Neural crest cell (in vitro differentiated cells): ENCODE measurements at places on chromosomes 2 and 18. TPM values are rescaled to one million over a fixed set of nuclear protein-coding genes. Genes with fewer than 3 reads are reported as not detected.
A peak's percentile ranks its signal among the peaks of the same experiment; 100 is the strongest.

- no peak overlapping the region for H3K4me3 ChIP-seq
- H3K27ac ChIP-seq: no peak overlapping the region
- DNase-seq: no peak
- H3K27me3 ChIP-seq: no peaks in the 10 kb centered on the region
- H3K36me3 ChIP-seq: no peaks in the 10 kb centered on the region
- no peaks in the 10 kb centered on the region for H3K4me1 ChIP-seq
Measured at GRCh38 chr2:18721038-18721922, 131.9 kb upstream of the NT5C1B start.

DNA sequence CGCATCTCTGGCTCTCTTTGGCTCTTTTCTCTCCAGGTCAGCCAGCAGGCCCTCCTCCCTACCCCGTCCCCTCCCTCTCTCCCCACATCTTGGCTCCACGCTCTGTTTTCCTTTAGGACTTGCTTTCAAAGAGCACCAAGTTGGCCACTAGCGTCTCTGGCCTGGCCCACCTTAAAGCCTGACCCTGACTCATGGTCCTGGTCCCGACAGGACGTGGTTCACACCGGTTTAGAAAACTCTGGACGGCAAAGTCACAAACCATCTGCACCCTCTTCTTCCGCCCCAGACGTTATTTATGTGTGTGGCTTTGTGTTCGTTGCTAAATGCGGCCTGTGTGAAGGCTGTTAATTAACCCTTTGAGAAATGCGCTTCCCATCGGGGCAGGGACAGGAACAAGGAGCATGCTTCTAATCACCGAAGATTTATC, 169.0 kb upstream of the HAAO start:
- DNase-seq: peak; percentile 23
- H3K27me3 ChIP-seq: no peaks in the 10 kb centered on the region
- peak overlapping the region; percentile 32 for H3K4me3 ChIP-seq
- H3K4me1 ChIP-seq: peaks cover 52% of the 10 kb centered on the region
- H3K27ac ChIP-seq: peak overlapping the region; percentile 92

Gene SERPINB12
- total RNA-seq: not detected in 2 replicates

DNA sequence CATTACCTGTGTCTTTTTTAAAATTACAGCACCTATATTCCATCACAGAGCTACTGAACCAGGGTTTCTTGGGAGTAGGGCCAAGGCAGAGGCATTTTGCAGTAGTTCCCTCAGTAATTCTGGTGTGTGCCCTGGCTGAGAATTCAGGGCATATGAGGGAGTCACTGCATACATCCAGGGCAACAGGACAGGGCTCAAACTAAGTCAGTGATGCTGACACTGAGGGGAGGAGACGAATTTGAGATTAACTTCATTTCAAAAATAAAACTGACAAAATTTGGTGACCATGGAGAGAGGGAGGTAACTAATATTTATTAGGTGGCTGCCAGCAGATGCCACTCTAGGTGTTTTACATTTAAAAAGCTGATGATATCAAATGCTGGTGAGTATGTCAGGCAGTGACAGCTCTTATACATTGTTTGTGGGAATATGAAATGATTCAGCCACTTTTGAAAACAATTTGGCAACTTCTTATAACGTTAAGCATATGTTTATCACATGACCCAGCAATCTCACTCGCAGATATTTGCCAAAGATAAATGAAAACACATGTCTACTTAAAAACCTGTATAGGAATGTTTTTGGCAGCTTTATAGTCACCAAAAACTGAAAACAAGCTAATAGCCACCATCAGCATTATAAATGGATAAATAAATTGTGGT, 20.3 kb downstream of the STRADB start:
- H3K4me1 ChIP-seq: peaks cover 8% of the 10 kb centered on the region
- H3K27me3 ChIP-seq: no peaks in the 10 kb centered on the region
- peak overlapping the region; percentile 5 for H3K27ac ChIP-seq
- no peak for DNase-seq
- no peak overlapping the region for H3K4me3 ChIP-seq
- peaks cover 16% of the 10 kb centered on the region for H3K36me3 ChIP-seq

- no peak overlapping the region for H3K27ac ChIP-seq
- H3K27me3 ChIP-seq: no peaks in the 10 kb centered on the region
- H3K4me1 ChIP-seq: peaks cover 11% of the 10 kb centered on the region
- H3K36me3 ChIP-seq: no peaks in the 10 kb centered on the region
- DNase-seq: no peak
Measured at GRCh38 chr2:197181491-197181890, 129.1 kb downstream of the ANKRD44 start.

Gene CFAP221
- 2.0 and 3.0 TPM in 2 replicates for total RNA-seq

Gene FAM228B
- 21.0 and 21.3 TPM in 2 replicates for total RNA-seq

- no peak overlapping the region for H3K27ac ChIP-seq
- no peaks in the 10 kb centered on the region for H3K27me3 ChIP-seq
- H3K36me3 ChIP-seq: peaks cover 31% of the 10 kb centered on the region
- no peaks in the 10 kb centered on the region for H3K4me1 ChIP-seq
Measured at GRCh38 chr2:73575261-73575660, 67.0 kb downstream of the NAT8 start.

- DNase-seq: no peak
- no peaks in the 10 kb centered on the region for H3K27me3 ChIP-seq
- H3K4me3 ChIP-seq: no peak overlapping the region
- H3K4me1 ChIP-seq: peaks cover 5% of the 10 kb centered on the region
- H3K36me3 ChIP-seq: peaks cover 2% of the 10 kb centered on the region
Measured at GRCh38 chr2:45331410-45331786, 279.7 kb downstream of the SRBD1 start.

Gene APCDD1
- total RNA-seq: 49.8 and 51.9 TPM in 2 replicates

Gene LINC00305
- total RNA-seq: not detected in 2 replicates

Gene HJURP
- 62.3 and 63.6 TPM in 2 replicates for total RNA-seq

DNA sequence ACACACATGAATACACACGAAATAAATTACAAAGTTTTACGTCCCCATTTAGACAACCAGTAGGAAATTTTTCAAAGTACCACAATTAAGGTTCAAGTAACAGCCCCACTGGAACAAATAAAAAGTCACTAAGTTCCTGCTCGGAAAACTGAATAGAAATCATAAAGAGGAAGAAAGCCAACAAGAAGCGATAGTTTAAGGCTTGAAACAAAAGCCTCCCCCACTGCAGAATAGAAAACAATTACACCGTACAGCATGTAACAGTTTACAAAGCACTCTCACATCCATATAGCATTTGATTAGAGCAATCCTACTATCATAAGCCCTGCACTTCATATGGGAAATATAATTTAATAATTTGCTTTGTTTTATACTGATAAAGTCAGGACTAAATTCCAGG, 15.5 kb downstream of the KLF7 start:
- no peak overlapping the region for H3K27ac ChIP-seq
- no peak for DNase-seq
- H3K4me3 ChIP-seq: no peak overlapping the region

- H3K36me3 ChIP-seq: no peaks in the 10 kb centered on the region
- no peak for DNase-seq
- H3K4me1 ChIP-seq: no peaks in the 10 kb centered on the region
- H3K27ac ChIP-seq: no peak overlapping the region
- no peak overlapping the region for H3K4me3 ChIP-seq
- peaks cover 7% of the 10 kb centered on the region for H3K27me3 ChIP-seq
Measured at GRCh38 chr2:198135481-198135934, 331.1 kb downstream of the PLCL1 start.

Gene CFC1
- total RNA-seq: not detected in 2 replicates

- no peak overlapping the region for H3K4me3 ChIP-seq
- DNase-seq: no peak
- no peaks in the 10 kb centered on the region for H3K4me1 ChIP-seq
- no peaks in the 10 kb centered on the region for H3K36me3 ChIP-seq
- H3K27me3 ChIP-seq: no peaks in the 10 kb centered on the region
- no peak overlapping the region for H3K27ac ChIP-seq
Measured at GRCh38 chr2:224202281-224202865, 163.3 kb upstream of the SERPINE2 start.

GRCh38 chr2:14401873-14402272, 230.6 kb upstream of the LRATD1 start:
- no peak overlapping the region for H3K27ac ChIP-seq
- no peaks in the 10 kb centered on the region for H3K4me1 ChIP-seq
- H3K27me3 ChIP-seq: no peaks in the 10 kb centered on the region
- no peak overlapping the region for H3K4me3 ChIP-seq

GRCh38 chr18:77131652-77132368, 773 bp downstream of the MBP start:
- H3K36me3 ChIP-seq: no peaks in the 10 kb centered on the region
- peaks cover 17% of the 10 kb centered on the region for H3K4me1 ChIP-seq
- H3K27ac ChIP-seq: no peak overlapping the region
- DNase-seq: peak; percentile 11

- H3K4me3 ChIP-seq: no peak overlapping the region
- no peaks in the 10 kb centered on the region for H3K27me3 ChIP-seq
- no peak for DNase-seq
- H3K4me1 ChIP-seq: peaks cover 10% of the 10 kb centered on the region
- peaks cover 2% of the 10 kb centered on the region for H3K36me3 ChIP-seq
Measured at GRCh38 chr2:9057939-9058761, 54.7 kb upstream of the MBOAT2 start.

GRCh38 chr18:35592298-35592697, 10.8 kb downstream of the GALNT1 start:
- no peak overlapping the region for H3K4me3 ChIP-seq
- no peak overlapping the region for H3K27ac ChIP-seq
- peaks cover 24% of the 10 kb centered on the region for H3K4me1 ChIP-seq
- DNase-seq: no peak

- DNase-seq: no peak
- peak within 1 kb of the TSS; percentile 81 for H3K4me3 ChIP-seq
- H3K27ac ChIP-seq: no peak within 1 kb of the TSS
- no peaks in the 10 kb centered on the region for H3K36me3 ChIP-seq
Measured at GRCh38 chr2:102186791-102187495, at the start of gene IL1RL2. IL1RL2 (plus strand) TSS chr2:102187023; CDS start chr2:102187868, 845 bp downstream.

Gene DLGAP1
- 11.5 and 11.7 TPM in 2 replicates for total RNA-seq

Gene NT5DC4
- total RNA-seq: not detected in 2 replicates

GRCh38 chr2:231928481-231928880, 2.3 kb upstream of the NPPC start:
- peaks cover 52% of the 10 kb centered on the region for H3K27me3 ChIP-seq
- H3K27ac ChIP-seq: no peak overlapping the region
- peaks cover 39% of the 10 kb centered on the region for H3K4me1 ChIP-seq
- H3K36me3 ChIP-seq: peaks cover 4% of the 10 kb centered on the region
- no peak for DNase-seq

Gene SCYGR2
- not detected in 2 replicates for total RNA-seq

Gene SKA1
- 28.9 and 30.3 TPM in 2 replicates for total RNA-seq

Gene EMILIN1
- total RNA-seq: 22.6 and 24.1 TPM in 2 replicates

Gene WDR75
- total RNA-seq: 53.2 and 54.7 TPM in 2 replicates

Gene MOGAT1
- 0.30 TPM in 1 of 2 replicates, not detected in the other for total RNA-seq

- H3K4me1 ChIP-seq: peaks cover 19% of the 10 kb centered on the region
- no peak for DNase-seq
- no peak overlapping the region for H3K4me3 ChIP-seq
- no peaks in the 10 kb centered on the region for H3K27me3 ChIP-seq
- peak overlapping the region; percentile 3 for H3K27ac ChIP-seq
Measured at GRCh38 chr2:215531284-215531683, 95.4 kb upstream of the FN1 start.

GRCh38 chr2:69741575-69742321, at the start of gene ANXA4:
ANXA4 (plus strand) TSS chr2:69742134; CDS start chr2:69781566, 39,432 bp downstream.
- H3K4me3 ChIP-seq: peak within 1 kb of the TSS; percentile 89
- DNase-seq: peak; percentile 32
- no peaks in the 10 kb centered on the region for H3K36me3 ChIP-seq
- H3K27ac ChIP-seq: peak within 1 kb of the TSS; percentile 51

DNA sequence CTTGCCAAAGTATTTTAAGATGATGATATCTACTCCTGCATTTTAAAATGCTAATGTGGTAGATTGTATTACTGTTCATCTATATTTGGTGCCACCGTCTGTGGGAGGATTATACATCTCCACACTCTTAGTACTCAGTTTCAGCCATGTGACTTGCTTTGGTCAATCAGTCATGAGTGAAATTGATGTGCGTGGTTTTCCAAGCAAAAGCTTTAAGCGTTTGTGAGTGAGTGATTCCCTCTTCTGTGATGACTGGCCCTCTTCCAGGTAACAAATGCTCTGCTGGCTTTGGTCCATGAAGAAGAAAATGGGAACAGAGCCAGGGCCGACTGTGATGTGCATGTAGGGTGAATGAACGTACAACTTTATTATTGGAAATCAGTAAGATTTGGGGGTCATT, 330.4 kb downstream of the LPIN1 start:
- H3K27ac ChIP-seq: no peak overlapping the region
- no peaks in the 10 kb centered on the region for H3K36me3 ChIP-seq
- H3K4me3 ChIP-seq: no peak overlapping the region
- no peaks in the 10 kb centered on the region for H3K27me3 ChIP-seq
- H3K4me1 ChIP-seq: peaks cover 18% of the 10 kb centered on the region

- H3K36me3 ChIP-seq: peaks cover 59% of the 10 kb centered on the region
- H3K27me3 ChIP-seq: no peaks in the 10 kb centered on the region
- peaks cover 4% of the 10 kb centered on the region for H3K4me1 ChIP-seq
- H3K4me3 ChIP-seq: no peak overlapping the region
Measured at GRCh38 chr2:167972020-167972419, 275.4 kb downstream of the STK39 start.

DNA sequence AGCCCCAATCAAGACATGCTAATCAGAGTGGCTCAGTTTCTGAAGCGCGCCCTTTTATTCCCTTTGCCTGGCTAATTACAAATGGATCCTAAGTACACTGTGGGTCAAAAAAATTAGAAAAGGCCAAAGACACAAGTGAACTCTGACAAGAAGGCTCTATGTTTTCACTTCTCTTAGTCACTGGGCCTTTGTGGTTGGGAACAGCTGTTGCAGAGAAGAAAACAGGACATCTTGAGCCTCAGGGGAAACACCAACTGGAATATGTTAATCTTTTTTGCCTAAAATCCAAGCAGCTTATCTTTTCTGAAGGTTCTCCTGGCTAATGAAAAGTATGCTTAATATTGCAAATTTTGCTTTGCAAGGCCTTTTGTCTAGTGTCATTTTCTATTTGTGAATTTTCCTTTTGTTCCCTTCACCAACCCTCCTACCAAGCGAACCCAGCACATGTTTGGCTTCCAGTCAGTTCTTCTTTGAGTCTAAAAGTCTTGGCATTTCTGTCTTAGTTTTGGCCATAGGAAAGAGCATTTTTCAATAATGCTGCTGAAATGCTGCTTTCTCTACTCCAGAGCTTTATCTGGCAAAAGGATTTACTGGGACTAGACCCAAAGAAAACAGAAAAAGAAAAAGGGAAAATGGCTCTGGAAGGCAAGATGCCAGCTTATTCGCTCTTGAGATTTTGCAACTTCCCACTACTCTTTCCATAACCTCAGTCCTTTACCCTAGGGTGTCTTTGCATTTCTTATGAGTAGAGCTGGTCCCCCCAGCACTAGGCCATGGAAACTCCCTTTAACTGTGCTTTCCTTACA, 440.2 kb upstream of the ST6GAL2 start:
- no peak overlapping the region for H3K4me3 ChIP-seq
- no peaks in the 10 kb centered on the region for H3K27me3 ChIP-seq
- no peak for DNase-seq
- peaks cover 8% of the 10 kb centered on the region for H3K36me3 ChIP-seq
- H3K27ac ChIP-seq: peak overlapping the region; percentile 52
- H3K4me1 ChIP-seq: peaks cover 13% of the 10 kb centered on the region

GRCh38 chr2:46481198-46482193, 2.1 kb downstream of the TMEM247 start:
- H3K4me1 ChIP-seq: peaks cover 4% of the 10 kb centered on the region

GRCh38 chr2:130756053-130756873, 923 bp downstream of the AMER3 start:
- H3K27me3 ChIP-seq: peaks cover 85% of the 10 kb centered on the region
- H3K36me3 ChIP-seq: no peaks in the 10 kb centered on the region
- DNase-seq: peak; percentile 35
- H3K4me1 ChIP-seq: peaks cover 10% of the 10 kb centered on the region
- H3K4me3 ChIP-seq: peak overlapping the region; percentile 83

GRCh38 chr18:77065221-77065981, 67.2 kb downstream of the MBP start:
- no peaks in the 10 kb centered on the region for H3K36me3 ChIP-seq
- no peak overlapping the region for H3K27ac ChIP-seq
- no peak for DNase-seq
- no peaks in the 10 kb centered on the region for H3K27me3 ChIP-seq
